ENCODE measurements at places on chromosomes 7 and 10.

DNA sequence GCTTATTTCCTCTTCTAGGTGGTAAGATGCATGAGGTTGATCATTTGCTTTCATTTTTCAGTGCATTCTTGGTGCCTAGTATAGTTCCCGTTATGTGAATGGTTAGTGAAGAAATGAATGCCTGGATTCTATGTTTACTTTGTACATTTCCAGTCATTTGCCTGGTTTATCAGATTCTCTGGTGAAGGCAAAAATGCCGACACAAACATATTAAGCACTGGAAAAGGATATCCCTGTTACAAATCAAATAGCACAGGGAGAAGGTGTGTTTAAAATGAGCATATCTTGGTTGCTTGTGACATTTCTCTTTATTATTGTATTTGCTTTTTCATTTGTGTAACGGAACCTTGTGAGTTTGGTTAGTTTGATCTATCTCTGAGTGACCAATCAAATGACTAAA lies 211.3 kb downstream of the MBL2 start:
- DNase-seq, result no peak

- no peak for DNase-seq
Measured at GRCh38 chr7:20826243-20826642, 39.6 kb upstream of the SP8 start.

DNA sequence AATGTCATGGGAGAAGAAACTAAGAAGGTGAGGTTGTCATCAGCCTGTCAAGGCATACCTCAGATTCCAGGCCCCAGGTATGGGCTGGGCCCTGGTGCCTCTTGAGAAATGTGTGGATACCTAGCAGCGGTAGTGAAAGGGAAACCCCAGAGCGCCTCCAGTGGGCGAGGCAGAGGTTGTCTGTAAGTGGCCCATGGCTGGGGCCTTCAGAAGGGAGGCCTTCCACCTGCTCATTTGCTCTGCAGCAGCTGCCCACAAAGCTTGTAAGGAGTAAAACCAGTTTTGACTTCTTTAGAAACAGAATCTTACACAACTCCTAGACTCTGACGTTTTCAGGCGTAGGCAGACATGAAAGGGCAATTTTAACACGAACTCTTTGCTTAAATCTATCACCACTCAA lies 509.9 kb downstream of the PARD3 start:
- no peak for DNase-seq

DNA sequence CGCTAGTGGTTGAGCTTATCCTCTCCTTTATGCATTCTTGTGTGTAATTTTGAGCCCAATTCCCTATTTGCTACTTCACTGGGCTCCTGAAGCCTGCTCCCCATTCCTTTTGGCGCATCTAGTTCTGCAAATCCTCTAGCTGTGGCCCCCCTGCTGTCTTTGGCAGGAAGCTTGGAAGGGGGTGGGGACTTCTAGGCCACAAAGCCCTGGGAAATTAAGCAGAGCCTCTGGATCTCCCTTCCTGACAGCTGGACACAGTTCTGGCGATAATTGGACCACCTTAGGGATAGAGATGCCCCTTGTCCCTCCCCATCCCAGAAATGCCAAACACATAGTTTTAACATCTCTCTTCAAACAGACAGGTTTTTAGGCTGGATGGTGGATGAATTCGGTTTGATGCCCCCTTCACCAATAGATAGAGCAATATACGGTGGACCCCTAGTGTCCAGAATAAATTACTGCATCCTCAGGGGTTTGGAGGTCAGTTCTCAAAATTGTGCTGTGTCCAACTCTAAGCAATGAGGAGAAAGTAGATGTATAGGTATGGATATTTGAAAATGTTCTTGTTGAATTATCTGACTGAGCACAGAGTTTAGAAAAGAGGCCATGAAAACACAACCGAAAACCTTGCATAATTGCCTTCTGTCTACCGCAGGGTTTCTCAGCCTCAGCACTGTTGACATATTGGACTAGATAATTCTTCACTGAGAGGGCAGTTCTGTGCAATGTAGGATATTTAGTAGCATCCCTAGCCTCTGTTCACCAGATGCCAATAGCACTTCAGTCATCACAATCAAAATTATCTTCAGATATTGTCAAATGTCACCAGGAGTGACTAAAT lies 75.5 kb downstream of the PAPSS2 start:
- DNase-seq, result no peak

DNA sequence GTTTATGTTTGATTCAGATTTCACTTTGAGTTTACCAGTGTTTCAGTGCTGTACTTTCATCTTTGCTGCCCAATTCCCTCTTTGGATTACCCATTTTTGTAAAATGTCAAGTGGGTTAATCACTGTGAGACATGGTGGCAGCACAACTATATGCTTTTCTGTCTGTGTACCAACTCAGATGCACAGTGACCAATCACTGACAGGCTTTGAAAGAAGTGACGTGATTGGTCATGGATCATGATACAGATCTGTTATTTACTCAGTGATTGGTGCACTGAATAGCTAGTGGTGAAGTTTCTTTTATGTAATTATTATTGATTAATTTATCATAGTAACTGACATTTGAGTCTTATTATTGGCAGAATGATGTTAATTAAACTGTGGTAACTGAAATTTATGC lies 126.9 kb downstream of the SDK1 start:
- DNase-seq, result no peak

GRCh38 chr10:103497161-103497915 lies 3.8 kb downstream of the NEURL1 start:
- no peak for DNase-seq

- DNase-seq, result peak; percentile 68
Measured at GRCh38 chr7:36389371-36390198, at the start of gene ANLN. TSS of gene ANLN (plus strand) at chr7:36389862. CDS start at chr7:36390027, 165 bp downstream.

DNA sequence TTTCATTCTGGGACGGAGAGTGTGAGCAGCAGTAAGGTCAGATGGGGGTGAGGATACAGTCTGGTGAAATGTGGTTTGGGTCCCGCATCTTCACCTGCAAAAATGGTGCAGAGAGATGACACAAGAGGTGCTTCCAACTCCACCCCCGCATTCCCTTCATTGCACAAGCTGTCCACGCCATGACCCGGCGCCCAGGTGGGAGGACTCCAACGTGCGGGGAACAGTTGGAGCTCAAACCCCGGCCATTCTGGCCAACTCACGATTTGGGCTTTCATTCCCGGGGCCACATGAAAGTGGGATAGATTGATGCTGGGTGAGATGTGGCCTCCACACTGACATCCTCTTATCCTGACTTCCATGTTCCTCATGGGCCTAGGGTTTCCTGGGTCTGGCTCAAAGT lies 34.6 kb upstream of the ZNF273 start:
- DNase-seq, result no peak

DNA sequence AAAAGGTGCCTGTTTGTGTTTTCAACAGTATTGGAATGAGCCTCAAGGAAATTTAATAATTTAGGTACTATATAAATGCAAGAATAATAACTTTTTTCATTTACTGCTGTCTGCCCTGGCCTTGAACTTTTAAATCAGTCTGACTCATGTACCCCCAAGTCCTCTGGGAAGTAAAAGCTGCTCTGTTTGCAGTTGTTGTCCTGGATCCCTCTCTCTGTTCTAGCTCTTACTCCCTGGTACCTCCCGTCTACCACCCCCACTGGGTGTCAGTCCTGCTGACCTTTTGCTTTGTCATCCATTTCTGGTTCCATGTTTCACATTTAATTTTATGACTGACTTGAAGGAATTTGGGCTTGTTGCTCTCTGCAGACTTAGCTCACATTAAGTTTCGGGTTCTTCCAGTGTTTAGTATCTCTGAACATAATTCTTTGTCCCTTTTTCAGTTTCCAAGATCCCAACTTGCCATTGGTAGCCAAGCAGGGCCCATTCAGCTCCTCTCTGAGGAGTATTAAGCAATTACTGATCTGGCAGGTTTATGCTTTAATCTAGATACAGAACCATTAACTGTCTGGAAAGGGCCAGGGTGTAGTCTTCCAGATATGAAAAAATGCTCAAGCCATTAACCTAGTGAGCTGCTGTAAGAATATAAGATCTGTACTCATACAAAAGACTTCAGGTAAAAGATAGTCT lies 208.7 kb upstream of the FAM3C start:
- DNase-seq, result no peak

- DNase-seq, result no peak
Measured at GRCh38 chr10:49359349-49360270, 36.3 kb downstream of the DRGX start.

GRCh38 chr7:13151978-13152377 lies 464.5 kb downstream of the ARL4A start:
- no peak for DNase-seq

DNA sequence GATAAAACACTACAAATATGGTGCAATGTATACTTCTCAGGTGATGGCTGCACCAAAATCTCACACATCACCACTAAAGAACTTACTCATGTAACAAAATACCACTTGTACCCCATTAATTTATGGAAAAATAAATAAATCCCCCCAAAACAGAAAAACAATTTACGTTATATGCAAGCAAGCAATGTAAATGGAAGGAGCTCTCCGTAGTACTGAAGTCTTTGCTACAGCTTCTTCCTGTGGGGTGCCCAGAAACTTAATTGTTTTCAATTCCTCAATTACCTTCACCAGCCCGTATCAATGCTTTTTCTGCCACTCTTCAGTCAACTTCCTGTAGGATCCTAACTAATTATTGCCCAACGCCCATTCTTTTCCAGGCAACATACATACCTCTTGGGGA lies 138.1 kb downstream of the RELN start:
- DNase-seq, result no peak

- no peak for DNase-seq
Measured at GRCh38 chr10:129398711-129399141, 68.3 kb upstream of the MGMT start.

DNA sequence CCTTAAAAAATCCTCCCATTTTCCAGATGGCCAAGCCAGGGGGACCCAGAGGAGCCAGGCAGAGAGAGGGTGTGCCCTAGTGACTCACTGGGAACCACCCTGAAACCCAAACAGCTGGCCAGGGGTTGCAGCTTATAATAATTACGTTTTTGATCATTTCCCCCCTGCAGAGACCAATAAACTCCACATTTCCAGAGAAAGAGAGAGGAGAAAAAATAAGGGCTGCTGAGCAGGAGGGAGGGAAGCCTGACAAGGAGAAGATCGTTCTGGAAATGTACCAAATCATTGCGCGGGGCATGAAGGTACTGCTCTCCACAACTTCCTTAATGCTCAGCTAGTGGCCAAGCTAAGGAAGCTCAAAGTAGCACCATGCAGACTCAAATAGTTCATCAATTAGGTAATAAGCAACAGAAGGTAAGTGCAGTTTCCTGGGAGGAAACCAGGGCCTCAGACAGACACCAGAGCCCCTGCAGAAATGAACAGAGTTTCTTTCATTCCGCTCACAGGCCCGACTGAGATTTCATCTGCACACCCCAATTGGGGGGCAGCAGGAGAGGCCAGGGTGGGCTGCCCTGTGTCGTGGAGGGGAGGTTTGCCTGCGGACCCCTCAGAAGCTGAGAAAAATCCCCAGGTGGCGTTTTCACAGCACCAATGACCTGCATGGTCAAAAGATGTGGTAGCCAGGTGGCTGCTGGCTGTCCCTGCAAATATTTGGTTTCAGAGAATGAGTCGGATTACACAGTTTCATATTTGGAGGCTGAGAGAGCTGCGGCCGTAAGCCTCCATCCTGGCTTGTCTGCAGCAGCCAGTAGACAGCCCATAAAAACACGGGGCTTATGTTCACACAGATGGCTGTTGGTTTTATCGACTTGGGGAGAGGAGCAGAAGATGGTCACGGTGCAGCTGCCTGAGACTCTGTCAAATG lies 153.2 kb upstream of the LYZL2 start:
- no peak for DNase-seq

DNA sequence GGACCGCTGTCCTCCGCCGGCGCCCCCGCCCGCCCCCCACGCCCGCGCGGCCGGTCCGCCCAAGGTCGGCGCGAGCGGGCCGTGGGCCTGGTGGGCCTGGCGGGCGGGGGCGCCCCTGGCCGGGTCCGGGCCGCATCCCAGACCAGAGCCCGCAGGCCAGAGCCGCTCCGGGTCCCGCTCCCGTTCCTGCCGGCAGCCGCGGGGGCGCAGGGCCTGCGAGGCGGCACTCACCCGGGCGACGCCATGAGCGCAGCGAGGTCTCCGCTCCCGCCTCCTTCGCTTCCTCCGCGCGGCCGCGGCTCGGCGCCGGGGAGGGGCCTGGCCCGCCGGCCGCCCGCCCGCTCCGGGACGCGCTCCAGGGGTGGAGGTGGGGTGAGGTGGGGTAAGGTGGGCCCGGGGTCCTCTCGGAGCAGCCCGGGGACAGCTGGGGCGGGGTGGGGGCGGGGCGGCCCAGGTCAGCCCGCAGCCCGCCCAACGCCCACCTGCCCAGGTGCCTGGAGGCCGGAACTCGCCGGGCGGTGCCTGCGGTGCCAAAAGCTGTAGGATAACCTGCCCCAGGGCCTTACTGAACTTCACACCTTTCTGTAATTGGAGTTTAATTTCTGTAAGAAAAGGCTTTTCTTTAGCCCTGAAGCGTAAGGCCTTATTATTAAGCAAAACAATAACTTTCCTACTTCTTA lies at the start of gene URGCP:
Gene URGCP (minus strand): TSS at position 266 of the 680 bp plus-strand sequence. CDS start 21 bp downstream, at position 245.
- peak; percentile 17 for DNase-seq

DNA sequence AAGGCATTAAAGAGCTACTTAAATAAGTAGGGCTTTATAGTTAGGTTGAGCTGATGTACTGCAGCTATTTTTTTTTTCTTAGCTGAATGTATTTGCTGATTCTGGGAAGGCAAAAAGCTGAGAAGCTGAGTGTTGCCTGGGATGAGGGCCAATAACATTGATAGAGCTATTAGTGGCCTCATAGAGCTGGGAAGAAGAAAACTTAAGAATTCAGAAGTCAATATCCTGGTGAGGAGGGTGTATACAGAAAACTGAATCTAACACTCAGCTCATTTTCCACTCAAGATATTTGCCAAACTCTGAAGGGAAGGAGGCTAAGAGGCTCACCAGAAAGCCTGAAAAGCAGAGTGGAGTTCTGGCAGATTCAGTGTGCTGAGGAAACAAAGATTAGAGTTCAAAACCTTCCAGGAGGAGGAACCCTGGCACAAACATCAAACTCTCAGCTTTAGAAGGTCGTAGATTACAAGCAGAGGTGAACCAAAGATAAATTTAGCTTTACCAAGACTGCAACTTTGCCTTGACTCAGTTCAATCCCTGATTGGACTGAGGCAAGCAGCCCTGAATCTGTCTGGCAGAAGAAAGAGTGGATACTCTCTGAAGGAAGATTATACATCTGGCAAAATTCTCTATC lies 11.3 kb downstream of the PPP1R3C start:
- no peak for DNase-seq

- no peak for DNase-seq
Measured at GRCh38 chr7:22726907-22727713, at the start of gene IL6. TSS of gene IL6 (plus strand) at chr7:22727200. CDS start at chr7:22727263, 63 bp downstream.

DNA sequence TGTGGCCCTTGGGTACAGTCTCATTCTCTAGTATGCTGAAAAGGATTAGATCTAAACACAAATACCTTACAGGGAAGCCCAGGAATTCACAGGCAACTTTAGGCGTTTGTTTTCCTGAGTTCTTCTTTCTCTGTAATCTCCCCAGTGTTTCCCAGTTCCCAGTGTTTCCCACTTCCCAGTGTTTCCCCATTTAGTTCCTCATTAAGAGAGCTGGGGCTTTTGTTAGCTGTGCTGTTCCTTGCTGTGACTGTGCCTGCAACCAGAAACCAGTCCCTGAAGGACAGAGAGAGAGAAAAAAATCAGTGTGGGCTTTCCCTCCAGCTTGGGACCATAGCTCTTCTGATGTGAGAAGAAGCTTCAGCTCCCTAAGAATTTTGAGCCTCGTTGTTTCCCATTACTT lies 802.9 kb upstream of the COBL start:
- DNase-seq, result no peak

Data from stimulated activated CD8-positive, alpha-beta memory T cell treated with anti-CD3 and anti-CD28 coated beads, Interleukin-7, amount 100 ng/mL, for 1 hour (primary cell).